ENCODE measurements at places on chromosomes 1 and 21. TPM values are rescaled to one million over a fixed set of nuclear protein-coding genes. Genes with fewer than 3 reads are reported as not detected.

DNA sequence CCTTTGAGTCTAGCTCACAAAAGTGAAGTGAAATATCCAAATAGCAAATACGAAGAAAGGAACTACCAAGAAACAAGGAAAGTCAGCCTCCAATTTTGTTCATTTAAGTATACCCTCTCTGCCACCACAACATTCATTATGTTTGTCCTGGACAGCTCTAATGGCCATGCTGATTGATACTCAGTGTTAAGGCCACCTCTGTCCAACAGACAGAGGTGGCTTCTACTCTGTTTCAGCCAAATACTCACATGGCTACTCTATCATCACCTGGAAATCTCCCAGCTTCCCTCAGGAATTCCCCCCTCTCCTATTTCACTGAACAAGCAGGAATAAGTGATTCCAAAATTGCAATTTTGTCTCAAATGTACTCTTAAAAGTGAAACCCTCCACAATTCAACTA, 10.7 kb downstream of the APP start:
- no peak for DNase-seq
- no peaks in the 10 kb centered on the region for H3K36me3 ChIP-seq
- no peak overlapping the region for H3K4me3 ChIP-seq
- H3K27ac ChIP-seq: no peak overlapping the region

GRCh38 chr1:232355162-232356006, 274.5 kb downstream of the SIPA1L2 start:
- no peak for DNase-seq
- H3K36me3 ChIP-seq: no peaks in the 10 kb centered on the region
- H3K27me3 ChIP-seq: peaks cover 3% of the 10 kb centered on the region
- no peak overlapping the region for H3K27ac ChIP-seq

- no peak overlapping the region for H3K4me3 ChIP-seq
- peaks cover 58% of the 10 kb centered on the region for H3K27me3 ChIP-seq
- peaks cover 11% of the 10 kb centered on the region for H3K4me1 ChIP-seq
- no peak overlapping the region for H3K27ac ChIP-seq
Measured at GRCh38 chr1:160066829-160067745, 2.9 kb downstream of the KCNJ10 start.

SLC2A5 gene
- total RNA-seq: 0.27 TPM
